ENCODE measurements at places on chromosomes 16 and 17.

GRCh38 chr17:78122216-78122930 is 6.2 kb downstream of the TMC6 start:
- no peak for DNase-seq

DNA sequence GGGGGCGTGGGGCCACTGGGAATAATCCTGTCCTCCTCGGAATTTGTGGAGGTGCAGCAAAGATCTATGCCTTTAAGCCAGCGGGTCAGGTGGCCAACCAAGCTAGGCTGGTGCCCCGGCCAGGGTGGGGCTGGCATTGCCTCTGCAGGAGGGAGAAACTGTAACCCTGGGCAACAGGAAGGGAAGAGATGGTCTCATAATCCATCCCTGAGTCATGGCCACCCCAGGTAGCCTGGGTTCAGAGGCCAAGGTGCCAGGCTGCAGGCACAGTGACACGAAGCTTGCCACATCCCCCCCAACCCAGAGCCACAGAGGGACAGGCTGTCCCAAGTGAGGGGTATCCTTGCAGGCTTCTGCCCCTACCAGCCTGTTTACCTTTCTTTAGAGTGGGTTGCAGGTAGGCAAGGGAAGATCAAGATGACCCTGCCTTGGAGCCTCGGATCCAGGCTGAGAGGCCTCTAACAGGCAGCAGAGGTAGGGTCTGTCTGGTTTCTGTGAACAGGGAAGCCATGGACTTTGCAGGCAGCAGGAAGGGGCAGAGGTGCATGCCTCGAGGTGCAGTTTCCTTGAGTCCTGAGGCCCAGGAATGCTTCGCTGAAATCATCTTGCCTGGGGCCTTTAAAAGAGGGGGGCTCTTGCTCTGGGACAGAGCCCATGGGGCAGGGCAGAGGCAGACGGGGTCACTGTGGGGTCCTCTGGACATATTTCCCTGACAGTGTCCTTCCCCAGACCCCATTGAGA is 4.0 kb downstream of the LASP1 start:
- DNase-seq, result no peak

DNA sequence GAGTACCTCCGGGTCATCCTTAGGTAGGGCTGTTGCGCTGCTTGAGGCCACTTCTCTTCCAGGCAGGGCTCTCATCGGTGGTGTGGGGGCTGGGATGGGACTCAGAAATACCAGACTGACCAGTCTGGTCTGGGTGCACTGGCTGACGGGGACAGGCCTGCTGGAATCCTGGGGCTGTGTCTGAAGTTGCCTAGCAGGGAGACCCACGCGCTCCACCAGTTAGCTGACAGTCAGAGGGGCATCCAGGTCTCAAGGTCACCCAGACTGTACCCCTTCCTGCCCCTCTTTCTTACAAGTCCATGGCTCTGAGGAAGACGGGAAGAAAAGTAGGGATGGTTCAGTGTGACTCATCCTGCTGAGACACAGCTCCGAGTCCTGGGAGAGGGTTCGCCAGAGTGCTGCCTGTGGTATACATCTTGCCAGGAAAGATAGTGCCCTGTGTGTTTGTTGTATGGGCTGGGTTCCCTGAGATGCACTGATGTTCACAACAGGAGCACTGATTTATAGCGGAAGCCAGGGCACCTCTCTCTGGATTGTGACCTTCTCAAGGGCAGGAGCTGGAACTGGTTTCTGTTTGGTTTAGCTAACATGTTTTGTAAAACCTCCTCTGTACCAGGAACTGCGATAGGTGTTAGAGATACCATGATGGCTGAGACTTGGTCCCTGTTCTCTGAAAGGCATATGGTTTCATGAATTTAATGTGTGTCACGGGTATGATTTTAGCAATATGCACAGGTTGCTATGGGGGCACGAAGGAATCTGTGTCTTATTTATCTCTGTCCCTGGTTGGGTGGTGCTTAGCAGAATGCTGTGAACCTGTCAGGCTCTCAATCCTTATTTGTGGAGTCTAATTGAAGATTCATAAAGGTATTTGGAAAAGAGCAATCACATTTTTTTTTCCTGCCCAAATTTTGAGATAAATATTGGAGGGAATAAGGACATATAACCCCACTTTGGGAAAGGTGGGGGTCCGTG is 97.5 kb downstream of the OR1D5 start:
- no peak for DNase-seq

DNA sequence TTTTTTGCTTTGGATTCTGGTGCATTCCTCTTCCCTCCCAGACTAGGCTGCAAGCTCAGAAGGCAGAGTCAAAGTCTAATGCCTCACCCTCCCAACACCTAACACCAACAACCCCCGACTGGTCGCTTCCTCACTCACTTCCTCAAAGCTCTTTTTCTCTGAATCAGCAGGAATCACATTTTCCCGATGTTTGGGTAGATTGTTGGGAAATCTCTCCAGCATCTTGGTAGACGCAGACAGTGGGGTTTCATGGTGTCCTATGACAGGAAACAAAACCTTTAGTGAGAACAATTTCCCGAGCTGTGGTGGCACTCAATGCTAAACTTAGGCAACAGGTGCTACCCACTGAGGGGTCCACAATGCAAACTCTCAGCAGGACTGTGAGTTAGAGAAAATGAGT is 39.9 kb upstream of the ICAM2 start:
- DNase-seq, result no peak

DNA sequence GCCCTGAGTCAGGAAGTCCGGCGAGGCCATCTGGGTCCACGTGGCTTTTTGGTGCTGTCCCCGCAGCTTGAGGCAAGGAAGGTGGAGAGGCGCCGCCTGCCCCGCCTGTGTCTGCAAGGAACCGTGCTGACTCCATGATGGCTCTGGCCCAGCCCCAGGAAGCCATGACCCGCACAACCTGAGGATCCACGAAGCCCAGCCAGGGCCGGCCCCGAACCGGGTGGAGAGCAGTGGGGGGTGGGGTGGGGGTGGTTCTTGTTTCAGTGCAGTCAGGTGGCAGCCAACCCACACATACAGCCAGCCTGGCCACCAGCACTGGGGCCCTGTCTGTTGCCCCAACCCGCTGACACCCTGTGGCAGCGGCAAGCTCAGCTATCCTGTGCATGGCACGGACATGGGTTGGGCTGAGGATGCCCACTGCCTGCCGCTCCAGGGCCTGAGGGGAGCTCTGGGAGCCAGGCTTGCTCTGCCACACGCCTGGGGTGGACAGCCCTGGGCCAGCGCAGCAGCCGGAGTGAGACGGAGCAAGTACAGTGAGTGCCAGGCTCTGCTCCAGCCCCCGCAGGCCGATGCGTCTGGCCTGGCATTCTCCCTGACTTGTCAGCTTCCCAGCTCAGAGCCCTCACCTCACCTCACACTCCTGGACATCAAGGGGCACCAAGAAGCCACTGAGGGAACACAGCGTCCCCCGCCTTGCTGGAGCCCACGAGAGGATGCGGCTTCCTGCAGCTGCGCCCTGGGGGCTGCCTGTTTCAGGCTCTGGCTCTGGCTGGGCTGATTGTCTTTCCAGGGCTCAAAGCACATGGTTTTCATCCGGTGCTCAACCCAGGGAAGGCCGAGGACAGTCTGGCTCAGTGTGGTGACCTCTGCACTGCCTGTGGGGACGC is 68.8 kb downstream of the LMF1 start:
- no peak for DNase-seq

DNA sequence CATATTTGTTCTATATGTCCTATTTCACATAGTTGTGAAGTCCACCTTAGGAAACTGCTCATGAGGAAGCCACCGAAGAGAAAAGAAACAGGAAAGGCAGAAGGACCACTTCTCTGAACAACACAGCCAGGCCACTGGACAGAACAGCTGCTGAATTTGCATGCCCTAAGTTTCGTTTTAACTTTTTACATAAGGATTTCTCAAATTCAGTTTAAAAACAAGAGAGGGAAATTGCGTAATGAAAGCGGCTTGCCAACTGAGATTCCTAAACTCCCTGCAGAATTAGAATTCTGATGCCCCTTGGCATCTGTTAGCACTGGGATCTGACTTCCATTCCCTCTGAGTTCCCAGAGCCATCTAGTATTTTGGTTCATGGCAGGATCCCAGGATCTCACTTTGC is 5.0 kb upstream of the CCL8 start:
- no peak for DNase-seq

Data from NCI-H187 (cell line).